ENCODE measurements at places on chromosomes 2 and 18.

- no peak for DNase-seq
Measured at GRCh38 chr2:212708355-212708754, 169.8 kb upstream of the ERBB4 start.

GRCh38 chr18:42745931-42746330 is 369.6 kb downstream of the RIT2 start:
- DNase-seq = no peak

GRCh38 chr2:213149294-213149875 is 2.0 kb downstream of the IKZF2 start:
- DNase-seq = no peak

DNA sequence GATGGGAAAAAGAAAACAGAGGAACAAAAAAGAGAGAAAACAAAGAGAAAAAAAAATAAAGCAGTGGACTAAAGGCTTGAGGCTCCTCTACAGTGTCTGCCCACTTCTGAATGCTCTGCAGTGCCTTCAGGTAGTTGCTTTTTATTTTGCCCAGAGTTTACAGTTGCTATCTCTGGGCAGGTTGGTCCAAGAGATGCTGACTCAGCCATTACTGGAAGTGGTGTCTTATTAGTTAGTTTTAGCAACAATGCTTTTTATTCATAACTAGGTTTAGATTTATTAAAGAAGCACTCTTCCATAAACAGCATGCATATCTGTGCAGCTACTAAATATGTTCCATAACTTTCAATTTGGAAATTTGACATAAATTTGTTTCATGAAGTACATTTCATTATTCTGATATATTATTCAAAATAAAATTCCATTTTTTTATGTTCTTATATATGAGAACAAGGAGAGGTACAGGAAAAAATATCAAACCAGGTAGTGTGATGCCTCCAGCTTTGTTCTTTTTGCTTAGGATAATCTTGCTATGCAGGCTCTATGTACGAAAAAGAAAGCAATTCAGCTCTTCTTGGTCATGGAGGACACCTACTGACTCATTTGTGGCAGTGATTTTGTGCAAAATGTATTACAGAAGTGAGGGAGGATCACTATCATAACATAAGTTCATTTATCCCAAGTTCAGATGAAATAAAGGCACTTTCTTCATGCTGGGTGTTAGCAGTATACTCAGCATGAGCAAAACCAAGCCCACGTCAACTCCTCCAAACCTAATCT is 69.5 kb downstream of the RPIA start:
- no peak for DNase-seq

DNA sequence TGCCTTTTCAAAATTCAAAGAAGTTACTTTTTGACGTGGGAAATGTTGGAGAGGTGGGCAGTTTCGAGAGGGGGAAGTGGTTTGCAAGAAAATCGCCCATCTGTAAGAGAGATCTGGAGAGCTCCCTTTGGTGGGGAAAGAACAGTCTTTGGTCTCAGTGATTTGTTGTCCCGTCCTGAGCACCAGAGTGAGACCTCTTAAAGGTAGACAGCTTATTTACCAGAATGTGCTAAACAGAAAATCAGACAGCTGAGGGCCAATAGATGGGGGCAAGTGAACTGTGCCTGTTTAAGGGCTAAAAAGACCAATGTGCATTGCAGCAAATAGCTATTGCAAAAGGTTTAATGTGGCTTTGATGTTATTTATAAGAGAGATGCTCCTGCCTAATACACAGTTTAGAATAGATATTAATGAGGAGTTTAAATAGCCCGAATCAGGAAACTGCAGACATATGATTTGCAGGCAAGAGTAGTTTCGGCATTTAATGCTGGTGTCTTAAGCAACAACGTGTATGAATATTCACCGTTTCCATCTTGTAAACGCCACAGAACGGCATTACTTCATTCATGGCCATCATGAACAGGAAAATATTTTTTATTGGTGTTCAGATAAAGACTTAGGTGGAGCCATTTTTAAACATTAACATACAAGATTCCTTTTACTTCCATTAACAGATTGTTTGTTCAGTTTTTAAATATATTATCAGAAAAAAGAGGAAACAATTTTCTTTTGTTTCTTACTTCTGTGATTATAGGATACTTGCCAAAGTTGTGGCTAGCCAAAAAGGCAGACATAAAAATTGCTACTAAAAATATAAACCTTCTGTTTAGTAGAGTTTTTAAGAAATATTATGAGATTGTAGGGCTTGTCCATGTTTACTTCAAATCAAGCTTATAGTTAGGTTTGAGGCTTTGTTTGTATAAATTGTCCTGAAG is 29.6 kb downstream of the ARHGAP15 start:
- DNase-seq = no peak

DNA sequence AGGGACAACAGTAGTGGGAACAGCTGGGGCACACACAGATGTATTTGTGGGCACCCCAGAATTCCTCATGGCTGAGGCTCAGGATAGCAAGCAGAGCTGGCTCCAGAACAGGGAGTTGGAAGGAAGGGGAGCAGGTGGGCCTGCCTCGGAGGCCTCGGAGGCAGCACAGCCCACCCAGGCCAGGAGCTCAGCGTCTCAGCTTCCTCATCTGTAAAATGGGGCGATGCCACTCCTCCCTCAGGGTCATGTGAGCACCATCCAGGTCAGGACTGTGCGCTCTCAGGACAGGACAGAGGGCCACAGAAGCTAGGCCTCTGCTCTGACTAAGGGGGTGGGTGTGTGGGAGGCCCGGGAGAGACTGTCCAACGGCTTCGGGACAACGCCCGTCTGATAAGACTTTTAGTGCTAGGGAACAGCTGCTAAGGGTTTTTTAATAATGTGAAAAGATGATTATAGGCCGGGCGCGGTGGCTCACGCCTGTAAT is 106.2 kb downstream of the HDAC4 start:
- DNase-seq = no peak

DNA sequence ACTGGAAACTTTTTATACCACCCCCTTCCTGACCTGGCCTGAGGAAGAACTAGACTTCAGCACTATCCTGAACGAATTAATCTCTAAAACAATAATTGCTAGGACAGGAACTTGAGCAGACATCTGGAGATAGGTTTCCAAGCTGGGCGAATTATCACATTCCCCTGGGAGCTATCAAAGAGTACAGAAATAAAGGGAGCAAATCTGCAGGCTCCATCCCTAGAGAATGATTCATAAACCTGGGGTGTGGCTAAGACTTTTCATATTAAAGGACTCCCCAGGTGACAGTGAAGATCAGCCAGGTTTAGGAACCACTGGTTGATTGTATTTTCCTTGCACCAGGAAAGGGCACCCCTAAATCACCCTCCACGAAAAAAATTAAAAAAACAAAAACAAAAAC is 105.6 kb upstream of the NOL4 start:
- DNase-seq = no peak

DNA sequence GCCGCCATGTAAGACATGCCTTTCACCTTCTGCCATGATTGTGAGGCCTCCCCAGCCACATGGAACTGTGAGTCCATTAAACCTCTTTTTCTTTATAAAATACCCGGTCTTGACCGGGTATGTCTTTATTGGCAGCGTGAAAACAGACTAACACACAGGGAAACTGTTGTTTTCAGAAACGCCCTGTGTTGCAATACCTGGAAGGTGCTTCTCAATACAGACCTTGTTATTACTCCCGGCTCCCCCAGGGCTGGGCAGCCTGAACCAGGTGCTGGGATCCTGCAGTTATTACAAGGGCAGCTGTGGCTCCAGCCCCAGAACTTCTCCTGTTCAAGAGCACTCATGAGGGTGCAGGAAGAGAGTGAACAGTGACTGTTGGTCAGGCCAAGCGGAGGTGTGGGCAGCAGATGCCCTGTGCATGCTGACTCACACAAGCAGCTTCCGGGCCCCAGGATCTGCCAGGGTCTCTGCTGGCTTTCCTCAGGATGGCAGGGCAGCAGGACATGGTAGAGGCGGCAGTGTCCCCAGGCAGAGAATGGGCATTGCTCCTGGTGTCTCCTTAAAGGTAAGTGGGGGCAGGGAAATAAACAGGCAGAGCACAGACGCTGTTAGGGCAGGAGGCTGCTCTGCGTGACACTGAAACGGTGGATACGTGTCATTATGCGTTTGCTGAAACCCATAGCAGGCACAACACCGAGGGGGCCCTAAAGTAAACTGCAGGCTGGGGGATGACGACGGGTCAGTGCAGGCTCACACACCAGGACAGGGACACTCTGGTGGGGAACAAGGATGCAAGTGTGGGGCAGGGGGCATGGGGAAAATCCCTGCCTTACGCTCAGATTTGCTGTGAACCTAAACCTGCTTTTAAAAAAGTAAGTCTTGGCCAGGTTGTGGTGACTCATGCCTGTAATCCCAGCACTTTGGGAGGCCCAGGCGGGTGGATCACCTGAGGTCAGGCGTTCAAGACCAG is 89.1 kb downstream of the NDUFA10 start:
- DNase-seq = no peak

DNA sequence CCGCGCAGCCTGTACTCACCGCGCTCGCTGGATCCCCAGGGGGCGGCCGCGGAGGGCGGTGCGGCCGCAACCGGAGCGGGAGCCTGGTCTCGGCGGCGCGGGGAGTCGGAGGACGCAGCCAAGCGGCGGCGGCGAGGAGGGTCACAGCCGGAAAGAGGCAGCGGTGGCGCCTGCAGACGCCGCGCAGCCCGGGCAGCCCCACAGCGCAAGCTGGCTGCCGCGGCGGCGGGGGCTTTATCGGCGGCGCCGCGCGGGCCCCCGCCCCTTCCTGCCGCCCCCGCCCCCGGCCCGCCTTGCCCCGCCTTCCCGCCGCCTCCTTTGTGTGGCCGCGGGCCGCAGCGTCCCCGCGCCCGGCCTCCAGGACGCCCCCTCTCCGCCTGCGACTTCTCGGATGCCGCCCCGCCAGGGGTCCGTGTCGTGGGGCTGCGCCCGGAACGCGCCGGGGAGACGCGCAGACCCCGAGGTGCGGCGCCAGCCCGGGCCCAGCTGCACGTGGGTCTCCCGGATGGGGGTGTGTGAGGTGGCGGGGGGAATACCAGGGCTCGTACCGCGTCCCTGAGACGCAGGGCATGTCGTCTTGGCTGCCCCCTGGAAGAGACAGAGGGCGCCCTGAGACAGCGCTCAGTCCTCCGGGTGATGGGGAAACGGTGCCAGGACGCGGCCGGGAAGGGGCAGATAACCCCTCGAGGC is at the start of gene SERPINE2:
TSS of gene SERPINE2 (minus strand) at position 207 of the 690 bp plus-strand sequence. CDS start 37,386 bp downstream, outside the sequence.
- no peak for DNase-seq

DNA sequence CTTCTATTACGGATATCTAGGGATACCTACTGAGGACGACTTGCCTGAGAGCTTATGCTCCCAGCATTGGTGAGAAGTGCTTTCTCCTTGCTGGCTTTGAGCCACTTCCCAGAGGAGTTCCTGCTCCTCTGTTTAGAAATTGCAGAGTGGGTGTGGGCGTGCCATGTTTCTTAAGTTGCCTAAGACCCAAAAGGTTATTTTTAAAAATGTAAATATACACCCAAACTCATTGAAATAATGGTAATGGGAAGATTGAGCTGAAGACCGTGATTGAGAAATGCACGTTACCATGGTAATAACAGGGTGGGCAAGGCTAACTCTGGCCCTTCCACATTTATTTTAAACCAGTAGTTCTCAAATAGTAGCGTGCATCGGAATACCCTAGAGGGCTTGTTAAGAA is 17.2 kb upstream of the TMEM200C start:
- no peak for DNase-seq
